ENCODE measurements at places on chromosomes 11 and 22.

GRCh38 chr22:19636696-19637407 is 77.5 kb upstream of the SEPTIN5 start:
- DNase-seq: no peak

DNA sequence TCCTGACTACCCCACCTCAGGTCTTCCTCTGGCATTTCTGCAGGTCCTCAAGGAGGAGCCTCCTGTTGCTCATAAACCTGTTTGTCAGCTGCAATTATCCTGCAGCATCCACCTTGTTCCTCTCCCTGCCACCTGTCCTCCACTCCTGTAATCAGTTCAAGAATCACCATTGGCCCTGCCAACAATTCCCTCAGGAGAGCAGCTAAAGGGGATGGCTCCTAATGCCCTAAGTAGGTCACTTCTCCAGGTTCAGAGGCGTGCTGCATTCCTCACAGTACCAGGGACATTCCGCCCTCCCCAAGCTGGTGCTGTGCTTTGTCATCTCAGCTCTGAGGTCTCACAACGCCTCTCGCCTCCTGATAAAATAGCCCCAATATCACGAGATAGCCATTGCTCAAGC is 2.1 kb downstream of the CLDN25 start:
- no peak for DNase-seq

DNA sequence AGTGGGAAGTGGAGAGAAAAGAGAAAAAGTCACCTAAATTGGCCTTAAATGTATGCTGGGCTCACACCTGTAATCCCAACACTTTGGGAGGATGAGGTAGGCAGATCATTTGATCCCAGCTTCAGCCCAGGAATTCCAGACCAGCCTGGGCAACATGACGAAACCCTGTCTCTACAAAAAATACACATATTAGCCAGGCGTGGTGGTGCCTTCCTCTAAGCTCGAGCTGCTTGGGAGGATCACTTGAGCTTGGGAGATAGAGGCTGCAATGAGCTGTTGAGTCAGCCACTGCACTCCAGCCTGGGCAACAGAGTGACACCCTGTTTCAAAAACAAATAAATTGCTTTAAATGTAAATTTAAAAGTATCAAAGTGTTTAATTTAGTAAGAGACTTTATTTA is 3.9 kb downstream of the CBL start:
- DNase-seq: no peak

- no peak for DNase-seq
Observed at GRCh38 chr11:8527939-8528338, 66.1 kb downstream of the STK33 start.

- no peak for DNase-seq
Observed at GRCh38 chr11:60918939-60919265, 4.9 kb downstream of the TMEM109 start.

GRCh38 chr22:44192098-44192815 is 11.5 kb downstream of the PARVG start:
- DNase-seq: no peak

GRCh38 chr22:42994917-42995562 is 19.9 kb downstream of the PACSIN2 start:
- no peak for DNase-seq

DNA sequence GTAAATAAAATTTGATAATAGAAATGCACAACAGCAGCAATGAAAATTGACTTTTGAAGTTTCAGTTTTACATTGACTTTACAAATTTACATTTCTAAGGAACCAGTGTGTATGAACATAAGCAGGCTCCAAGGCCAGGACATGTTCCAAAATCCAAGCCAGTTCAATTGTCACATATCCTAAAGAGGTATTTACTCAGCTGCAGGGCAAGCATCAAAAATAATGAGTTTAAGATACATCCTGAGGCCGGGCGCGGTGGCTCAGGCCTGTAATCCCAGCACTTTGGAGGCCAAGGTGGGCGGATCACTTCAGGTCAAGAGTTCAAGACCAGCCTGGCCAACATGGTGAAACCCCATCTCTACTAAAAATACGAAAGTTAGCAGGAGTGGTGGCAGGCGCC is 39.0 kb upstream of the AKIP1 start:
- DNase-seq: no peak

DNA sequence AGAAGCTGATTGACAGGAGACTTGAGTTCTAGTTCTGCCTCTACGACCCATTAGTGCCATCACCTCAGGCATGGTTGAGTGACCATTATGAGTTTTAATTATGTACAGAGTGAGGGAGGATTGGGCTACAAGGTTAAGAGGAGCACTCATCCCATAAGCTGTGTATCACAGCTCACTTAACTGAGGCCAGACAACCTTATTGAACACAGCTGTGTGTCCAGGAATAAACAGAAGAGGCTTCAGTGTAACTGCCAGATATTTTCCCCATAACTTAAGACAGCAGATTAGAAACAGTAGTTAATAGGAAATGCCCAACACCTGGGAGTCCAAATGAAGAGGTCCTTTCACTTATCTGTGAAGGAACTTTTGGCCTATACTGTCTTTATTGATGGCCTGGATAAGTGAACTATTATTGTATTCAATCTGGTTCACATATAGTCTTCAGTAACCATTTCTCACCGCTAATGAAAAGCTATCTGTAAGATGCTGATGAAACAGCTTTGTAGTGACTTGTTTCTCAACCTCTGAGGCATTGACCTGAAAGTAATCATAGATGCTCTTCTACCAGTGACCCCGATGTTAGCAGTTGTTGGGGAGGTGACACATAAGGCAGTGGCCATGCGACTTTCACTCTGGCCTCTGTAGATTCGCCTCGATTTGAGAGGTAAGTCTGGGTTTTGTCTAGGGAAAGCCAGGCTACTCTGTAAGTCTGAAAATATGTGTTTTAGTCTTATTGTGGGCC is 41.7 kb downstream of the YAP1 start:
- DNase-seq: no peak

DNA sequence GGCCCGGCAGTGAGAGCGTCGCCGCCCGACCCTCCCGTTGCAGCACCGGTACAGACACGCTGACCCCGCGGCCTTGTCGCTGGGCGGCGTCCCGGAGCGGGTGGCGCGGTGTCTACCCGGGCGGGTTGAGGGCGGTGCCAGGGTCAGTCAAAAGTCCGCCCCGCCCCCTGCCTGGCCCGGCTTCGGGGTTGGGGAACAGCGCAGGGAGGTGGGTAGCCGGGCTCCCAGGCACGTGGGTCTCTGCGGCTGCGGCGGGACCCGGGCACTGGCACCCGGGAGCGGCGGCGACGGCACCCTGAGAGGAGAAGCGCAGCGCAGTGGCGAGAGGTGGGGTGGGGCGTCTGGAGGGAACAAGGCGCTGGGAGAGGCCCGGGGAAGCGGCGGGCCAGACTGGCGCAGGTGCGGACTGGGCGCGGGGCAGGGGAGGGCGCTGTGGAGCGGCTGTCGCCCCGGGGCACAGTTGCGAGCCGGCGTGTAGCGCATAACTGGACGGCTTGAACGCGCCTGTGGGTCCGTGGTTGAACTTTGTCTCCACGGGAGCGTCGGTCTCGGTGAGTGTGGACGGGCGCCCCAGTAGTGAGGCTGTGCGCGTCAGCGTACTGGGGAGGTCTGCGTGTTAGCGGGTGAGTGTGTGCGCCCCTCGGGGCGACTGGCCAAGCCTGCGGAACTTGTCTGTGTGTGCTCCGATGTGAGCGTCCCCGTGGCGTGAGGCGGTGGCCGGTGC is at the start of gene P2RY2:
Gene P2RY2, plus strand, starts transcription at position 176 of the 724 bp plus-strand sequence. CDS start 15,879 bp downstream, outside the sequence.
- DNase-seq: no peak

GRCh38 chr11:44263738-44264437 is 46.1 kb downstream of the ALX4 start:
- no peak for DNase-seq

GRCh38 chr22:27170491-27170890 is 513.1 kb downstream of the MIAT start:
- no peak for DNase-seq

DNA sequence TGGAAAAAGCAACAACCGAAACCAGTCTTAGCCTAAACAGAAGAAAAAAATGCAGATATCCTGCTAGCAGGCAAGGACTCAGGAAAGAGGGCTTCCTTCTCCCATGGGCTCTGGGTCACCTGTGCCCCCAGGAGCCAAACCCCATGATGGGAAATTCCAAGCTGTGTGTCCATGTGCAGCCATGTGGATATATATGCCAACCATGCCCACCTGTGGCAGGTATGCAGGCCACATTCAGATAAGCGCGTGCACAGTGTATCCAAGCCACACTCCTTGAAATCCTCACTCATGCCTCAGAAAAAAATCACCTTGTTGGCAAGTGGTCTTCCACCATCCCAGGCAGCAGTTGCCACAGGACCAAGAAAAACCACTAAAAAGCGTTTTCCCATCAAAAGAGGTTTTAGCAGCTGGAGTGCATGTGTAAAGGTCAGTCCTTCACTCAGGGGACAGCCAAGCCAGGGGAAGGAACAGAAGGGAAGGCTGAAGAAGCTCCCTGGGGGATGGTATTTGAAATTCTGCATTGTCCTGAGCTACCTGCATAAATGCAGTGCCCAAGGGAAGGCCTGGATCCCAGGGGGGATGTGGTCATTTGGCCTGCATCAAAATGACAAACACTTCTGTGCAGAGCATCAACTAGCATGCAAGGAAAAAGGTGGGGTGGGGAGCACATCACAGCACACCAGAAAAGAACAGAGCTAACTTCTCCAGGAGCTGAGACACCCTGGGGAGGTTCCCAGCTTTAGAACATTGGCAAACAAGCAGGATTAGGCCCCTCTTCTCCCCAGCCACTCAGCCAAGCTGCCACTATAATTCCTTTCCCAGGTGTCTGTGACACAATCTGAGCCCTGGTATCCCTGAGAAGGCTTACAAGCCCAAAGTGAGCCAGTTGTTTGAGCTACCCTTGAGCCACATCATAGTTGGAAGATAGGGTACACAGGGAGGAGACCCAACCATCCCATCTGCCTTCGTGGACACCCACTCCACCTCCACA is 76.2 kb downstream of the GALNT18 start:
- no peak for DNase-seq

DNA sequence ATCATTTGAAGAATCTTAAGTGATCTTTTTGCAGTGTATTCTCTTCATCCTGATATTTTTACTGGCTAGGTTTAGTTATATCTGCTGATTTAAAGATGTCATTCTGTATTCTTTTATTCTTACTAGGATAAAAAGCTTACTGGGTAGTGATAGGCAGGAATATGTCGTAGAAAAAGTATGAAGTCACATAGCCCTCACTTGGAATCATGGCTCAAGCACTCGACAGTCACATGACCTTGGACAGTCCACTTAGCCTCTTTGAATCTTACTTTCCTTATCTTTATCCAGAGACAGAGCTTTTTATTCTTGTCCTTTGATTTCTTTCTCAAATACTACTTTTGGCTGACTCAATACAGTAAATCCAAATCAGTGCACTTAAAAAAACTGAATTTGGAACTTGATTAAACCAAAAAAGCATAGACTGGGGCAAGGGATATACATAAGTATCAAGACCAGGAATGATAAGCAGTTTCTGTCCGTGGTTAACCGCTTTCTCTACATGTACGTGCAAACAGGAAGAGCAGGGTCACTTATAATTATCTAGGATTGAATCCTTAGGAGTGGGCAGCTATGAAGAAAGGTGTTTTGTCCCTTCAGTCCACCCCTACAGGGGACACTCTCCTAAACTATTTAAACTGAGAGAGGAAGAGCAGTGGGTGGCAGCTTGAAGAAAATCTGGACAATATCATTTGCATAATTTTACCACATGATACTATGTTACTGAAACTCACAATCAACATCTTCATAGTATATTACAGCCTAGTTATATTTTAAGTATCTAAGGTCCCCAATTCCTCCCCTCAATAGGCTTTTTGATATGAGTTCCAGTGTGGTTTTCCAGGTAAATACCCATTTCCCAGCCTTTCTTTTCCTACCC is 8.0 kb downstream of the MMP7 start:
- no peak for DNase-seq

Measured in stimulated activated CD8-positive, alpha-beta memory T cell treated with anti-CD3 and anti-CD28 coated beads, Interleukin-15, amount 100 ng/mL, for 1 hour (primary cell).